Heart left ventricle (tissue), 16 donors: ENCODE measurements at places on chromosomes 4 and X.

- DNase-seq, result no peak
Measured at GRCh38 chrX:117407449-117408150, 709.0 kb downstream of the KLHL13 start.

- no peak for DNase-seq
Measured at GRCh38 chrX:2266445-2267349, 234.1 kb downstream of the DHRSX start.

DNA sequence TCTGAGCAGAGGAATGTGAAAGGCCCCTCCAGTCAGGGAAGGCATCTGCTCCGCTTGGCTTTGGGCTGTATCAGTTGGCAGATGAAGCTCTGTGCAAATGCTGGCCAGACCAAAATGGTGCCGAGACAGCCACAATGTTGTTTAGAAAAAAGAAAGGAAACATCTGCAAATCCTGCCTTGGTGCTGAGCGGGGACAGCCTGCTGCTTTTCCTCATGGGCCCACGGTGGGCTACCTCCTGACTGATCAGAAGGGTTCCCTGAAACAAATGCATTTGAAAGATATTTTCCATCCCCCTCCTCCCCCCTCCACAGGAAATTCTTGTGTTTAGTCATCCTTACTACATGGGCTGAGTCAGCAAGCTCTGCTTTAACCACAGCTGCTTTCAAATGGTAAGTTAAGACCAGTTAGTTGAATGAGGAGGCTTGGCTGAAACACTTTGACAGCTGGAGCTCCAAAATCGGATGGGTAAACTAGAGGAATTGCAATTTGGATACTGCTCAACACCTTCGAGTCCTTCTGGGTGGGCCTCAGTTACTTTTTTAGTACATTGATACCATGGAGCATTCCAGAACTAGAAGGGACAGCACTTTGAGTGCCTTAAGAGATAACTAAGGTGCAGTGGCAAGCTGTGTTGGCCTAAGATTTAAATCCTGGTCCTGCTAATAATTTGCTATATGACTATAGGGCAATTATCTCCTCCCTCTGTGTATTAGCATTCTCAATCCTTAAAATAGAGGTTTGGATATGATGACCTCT is 36.0 kb downstream of the PLAC1 start:
- DNase-seq, result no peak

DNA sequence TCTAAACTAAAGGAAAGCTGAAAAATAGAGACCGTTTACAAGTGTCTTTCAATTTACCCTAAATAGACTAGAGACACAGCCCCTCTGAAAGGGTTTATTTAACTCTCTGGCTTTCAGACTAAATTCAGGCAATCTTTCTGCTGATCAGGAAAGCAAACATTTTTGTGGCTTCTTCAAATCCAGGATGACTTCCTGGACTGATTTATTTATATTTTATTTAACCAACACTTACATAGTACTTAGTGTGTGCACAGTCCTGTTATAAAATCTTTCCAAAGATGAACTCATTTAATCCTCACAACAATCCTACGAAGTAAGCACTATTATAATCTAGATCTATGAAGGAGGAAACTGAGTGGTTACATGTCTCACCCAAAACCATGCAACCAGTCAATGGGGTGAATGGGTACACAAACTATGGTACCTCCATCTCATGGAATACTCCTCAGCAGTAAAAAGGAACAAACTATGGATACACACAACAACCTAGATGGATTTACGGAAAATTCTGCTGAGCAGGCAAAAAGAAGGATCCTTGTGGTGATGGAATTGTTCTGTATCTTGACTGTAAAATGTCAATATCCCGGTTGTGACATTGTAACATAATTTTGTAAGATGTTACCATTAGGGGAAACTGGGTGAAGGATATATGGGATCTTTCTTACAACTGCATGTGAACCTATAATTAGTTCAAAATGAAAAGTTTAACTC is 64.1 kb upstream of the MAMLD1 start:
- DNase-seq, result no peak

- no peak for DNase-seq
Measured at GRCh38 chrX:19906293-19906692, 18.9 kb upstream of the SH3KBP1 start.

- no peak for DNase-seq
Measured at GRCh38 chr4:89221167-89221867, 86.3 kb downstream of the GPRIN3 start.

- DNase-seq, result peak; percentile 48
Measured at GRCh38 chr4:28117084-28117682, 1256.5 kb downstream of the STIM2 start.

- peak; percentile 84 for DNase-seq
Measured at GRCh38 chrX:69538321-69538876, 34.3 kb downstream of the NALF2 start.

- DNase-seq, result no peak
Measured at GRCh38 chr4:111992351-111993168, 152.7 kb upstream of the FAM241A start.

- no peak for DNase-seq
Measured at GRCh38 chrX:109155161-109155560, 326.7 kb downstream of the GUCY2F start.

- no peak for DNase-seq
Measured at GRCh38 chrX:149120459-149120858, 384.6 kb downstream of the IDS start.

- no peak for DNase-seq
Measured at GRCh38 chr4:87697945-87698344, 47.9 kb downstream of the DMP1 start.

- DNase-seq, result no peak
Measured at GRCh38 chr4:77355731-77356130, 198.7 kb downstream of the CCNG2 start.

GRCh38 chrX:80216086-80216485 is 201.5 kb downstream of the TBX22 start:
- no peak for DNase-seq

DNA sequence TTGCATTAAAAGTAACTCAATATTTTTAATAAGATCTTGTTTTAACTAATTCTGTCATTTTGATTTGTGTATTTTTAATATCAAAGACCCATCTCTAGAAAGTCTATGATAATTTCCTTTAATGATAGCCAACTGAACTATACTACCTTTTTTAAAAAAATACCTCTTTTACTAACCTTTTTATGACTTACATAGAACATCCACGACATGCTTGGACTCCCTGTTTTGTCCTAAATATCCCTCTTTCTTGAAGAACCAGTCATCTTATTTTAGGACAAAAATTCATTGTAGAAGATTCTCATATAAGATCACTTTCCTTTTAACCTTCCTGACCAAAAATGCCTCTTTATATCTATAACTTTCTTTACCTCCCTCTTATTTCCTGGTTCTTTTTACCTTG is 76.8 kb upstream of the GC start:
- no peak for DNase-seq

DNA sequence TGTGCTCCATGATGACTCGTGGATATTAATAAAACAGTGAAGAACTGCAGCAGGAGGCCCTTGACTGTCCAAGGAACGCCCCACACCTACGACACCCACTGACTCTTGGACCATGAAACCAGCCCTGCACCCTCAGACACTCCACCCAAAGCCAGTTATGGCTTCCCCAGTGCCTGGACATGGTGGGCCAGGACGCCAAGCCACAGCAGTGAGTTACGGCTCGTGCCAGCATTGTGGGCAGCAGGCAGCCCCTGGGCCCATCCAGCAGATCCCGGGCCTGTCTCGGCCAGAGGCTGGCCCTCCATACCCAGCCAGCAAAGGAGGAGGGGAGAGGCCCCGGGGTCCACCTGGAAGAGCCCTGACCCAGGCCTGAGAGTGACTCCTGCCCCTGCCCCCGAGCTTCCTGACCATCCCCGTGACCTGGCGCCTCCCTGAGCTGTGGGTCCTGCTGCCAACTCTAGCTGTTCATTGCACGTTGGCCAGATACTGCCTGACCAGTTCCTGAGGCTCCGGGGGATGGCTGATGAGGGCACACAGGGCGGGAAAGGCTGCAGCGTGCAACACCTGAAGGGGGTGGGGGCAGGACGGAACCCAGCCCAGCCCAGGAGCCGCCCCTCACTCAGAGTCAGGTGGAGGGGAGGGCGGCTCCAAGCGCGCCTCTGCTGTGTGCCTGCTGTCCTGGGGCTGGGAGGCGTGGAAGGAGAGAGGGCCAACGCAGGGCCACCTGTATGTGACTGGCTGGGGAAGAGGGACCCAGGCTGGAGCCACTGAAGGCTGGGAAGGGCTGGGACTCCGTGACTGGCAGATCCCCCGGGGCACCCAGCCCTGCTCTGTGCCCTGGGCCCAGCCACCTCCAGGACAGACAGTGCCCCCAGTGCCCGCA is 739 bp downstream of the SLC49A3 start:
- DNase-seq, result no peak

DNA sequence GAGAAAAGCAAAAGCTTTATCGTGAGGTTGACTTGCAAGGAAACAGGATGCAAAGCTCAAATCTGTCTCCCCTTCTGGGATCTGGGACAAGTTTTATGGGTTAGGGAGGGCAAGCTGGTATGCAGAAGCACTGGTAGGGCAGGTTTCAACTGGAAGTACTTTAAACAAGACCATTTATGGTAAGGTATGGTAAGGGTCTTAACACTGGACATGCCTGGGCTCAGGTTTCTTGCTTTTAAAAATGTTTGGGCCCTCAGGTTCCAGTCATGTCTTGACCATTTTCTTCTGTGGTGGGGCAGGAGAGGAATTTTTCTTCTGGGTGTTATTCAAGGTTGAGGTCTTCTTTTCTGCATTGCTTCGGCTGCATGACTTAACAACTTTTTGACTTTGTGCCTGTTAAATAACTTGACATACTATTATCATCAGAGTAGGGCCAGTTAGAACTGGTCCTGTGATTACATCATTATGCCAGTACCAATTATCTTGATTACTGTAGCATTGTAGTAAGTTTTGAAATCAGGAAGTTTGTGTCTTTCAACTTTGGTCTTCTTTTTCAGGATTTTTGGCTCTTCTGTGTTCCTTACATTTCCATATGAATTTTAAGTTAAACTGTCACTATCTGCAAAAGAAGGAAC is 33.7 kb downstream of the CD38 start:
- DNase-seq, result no peak

GRCh38 chr4:138164208-138164607 is 77.9 kb downstream of the SLC7A11 start:
- DNase-seq, result no peak

DNA sequence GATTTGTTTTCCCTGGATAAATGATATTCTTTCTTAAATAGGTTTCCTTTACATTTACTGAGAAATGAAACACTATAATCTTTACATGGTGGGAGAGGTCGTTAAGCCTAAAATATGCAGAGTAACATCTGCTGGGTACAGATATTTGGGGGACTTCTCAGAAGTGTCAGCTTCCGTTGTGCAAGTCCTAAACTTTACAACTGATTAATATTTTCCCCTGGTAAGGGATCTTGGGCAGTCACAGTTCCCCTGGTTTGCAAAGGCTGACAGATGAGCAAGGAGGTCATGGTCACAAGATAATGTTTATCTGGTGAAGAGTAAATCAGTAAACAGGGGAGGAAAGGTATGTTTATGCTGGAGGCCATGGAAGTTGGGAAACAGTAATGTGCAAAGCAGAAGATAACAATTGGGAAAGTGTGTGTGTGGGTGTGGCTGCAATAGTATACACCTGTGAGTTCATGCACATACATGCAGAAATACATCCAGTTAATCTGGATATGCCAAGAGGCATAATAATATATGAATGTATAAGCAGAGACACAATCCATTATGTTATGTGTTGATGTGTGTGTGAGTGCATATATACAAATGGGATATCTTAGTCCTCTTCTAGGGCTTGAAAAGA is 508.2 kb upstream of the FAM241A start:
- DNase-seq, result no peak

DNA sequence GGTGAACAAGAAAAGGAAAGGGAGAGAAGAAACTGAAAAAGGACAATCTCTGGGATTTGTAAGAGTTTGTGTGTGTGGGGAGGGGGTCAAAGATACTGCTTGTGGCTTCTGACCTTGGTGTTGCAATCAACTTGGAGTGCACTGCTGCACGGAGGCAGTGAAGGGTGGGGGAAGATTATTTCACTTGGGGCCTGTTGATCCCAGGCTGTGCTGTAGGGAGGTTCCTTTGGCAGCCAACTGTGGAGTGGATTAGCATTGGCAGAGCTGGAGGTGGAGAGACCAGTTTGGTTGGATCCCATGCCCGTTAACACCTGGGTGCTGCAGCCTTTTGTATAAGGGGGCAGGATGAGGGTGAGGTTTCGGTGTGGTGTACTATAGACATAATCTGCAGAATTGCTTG is 38.2 kb downstream of the AFF1 start:
- DNase-seq, result no peak

- DNase-seq, result no peak
Measured at GRCh38 chrX:139758809-139759208, 50.8 kb upstream of the MCF2 start.

DNA sequence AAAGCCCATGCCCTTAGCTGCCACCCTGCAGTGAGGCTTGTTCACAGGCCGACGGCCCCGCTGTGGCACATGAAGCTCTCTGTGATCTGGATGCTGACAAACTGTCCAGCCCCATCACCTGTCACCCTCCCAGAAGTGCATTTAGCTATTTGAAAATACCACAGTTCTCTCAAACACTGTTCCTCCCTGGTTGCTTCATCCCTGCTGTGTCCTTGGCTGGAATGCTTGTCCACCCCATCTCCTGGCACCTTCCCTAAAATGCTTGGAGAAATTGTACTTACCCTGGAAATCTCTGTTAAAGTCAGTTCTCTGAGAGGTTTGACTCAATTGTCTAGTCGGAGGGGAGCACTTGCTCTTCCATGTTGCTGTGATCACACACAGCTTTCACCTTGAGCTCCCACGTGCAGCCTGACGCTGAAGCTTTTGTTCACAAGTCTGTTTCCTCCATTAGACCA is 10.1 kb downstream of the SYNPO2 start:
- DNase-seq, result peak; percentile 77

DNA sequence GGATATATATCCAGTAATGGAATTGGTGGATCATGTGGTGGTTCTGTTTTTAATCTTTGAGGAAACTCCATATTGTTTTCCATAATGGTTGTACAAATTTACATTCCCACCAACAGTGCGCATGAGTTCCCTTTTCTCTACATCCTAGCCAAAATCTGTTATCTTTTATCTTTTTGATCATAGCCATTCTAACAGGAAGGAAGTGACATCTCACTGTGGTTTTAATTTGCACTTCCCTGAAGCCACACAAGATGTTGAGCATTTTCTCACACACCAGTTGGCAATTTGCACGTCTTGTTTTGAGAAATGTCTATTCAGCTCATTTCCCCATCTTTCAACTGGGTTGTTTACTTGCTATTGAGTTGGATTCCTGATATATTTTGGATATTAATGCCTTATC is 194.9 kb downstream of the CBLL2 start:
- DNase-seq, result no peak

DNA sequence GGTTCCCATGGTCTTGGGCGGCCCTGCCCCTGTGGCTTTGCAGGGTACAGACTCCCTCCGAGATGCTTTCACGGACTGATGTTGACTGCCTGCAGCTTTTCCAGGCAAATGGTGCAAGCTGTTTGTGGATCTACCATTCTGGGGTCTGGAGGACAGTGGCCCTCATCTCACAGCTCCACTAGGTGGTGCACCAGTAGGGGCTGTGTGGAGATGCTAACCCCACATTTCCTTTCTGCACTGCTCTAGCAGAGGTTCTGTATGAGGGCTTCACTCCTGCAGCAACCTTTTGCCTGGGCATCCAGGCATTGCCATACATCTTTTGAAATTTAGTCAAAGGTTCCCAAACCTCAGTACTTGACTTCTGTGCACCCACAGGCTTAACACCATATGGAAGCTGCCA is 176.1 kb downstream of the DCAF12L1 start:
- no peak for DNase-seq
